Iris pigment epithelial cell (primary cell): ENCODE measurements at places on chromosomes 7 and 10.

GRCh38 chr7:140696680-140697446 lies at the start of gene NDUFB2:
Gene NDUFB2, plus strand, starts transcription at chr7:140696708. Its CDS starts 37 bp downstream, at chr7:140696745.
- peak; percentile 80 for DNase-seq

DNA sequence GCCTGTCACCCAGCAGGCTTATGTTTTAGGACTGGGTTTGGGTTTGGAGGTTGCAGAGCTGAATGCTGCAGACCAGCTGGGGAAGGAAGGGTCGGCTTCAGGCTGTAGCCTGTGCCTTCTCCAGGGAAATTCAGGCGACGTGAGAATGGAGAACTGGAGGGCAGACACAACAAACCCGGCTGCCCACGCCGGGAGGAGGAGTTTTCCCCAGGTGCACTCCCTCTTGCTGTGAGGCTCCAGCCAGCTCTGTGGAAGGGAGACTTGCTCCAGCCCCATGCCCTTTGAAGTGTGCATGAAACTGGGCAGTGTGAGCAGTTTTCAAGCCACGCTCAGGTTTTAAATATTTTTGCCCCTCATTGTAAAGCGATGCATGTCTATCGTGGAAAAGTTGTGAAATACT lies 279.1 kb downstream of the CCSER2 start:
- no peak for DNase-seq

GRCh38 chr7:139571651-139572050 lies 48.2 kb downstream of the CLEC2L start:
- DNase-seq, result no peak

- DNase-seq, result peak; percentile 10
Measured at GRCh38 chr10:130495891-130496636, 359.9 kb downstream of the GLRX3 start.

GRCh38 chr7:29161231-29161630 lies 14.9 kb upstream of the CPVL start:
- DNase-seq, result no peak

- peak; percentile 20 for DNase-seq
Measured at GRCh38 chr7:114409750-114410149, 4.9 kb upstream of the FOXP2 start.

- no peak for DNase-seq
Measured at GRCh38 chr10:108069096-108069495, 904.6 kb upstream of the SORCS1 start.

DNA sequence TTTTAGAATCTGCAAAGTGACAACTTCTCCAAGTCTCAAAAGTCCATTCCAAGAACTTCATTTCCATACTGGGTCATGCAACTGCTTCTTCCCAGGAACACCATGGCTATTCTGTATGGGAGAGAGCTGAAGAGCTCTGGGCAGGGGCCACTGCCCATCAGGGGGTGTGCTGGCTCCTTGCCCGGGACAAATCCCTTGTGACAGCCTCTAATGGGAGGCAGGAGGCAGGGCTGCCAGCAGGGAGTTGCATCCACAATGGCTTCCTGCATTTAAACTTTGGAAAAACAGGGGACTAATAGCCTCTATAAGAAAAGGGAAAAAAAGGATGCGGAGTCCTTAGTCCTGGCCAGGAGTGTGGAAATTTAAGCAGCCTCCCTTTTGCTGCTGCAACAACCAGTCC lies 18.4 kb upstream of the FRMD4A start:
- DNase-seq, result no peak

DNA sequence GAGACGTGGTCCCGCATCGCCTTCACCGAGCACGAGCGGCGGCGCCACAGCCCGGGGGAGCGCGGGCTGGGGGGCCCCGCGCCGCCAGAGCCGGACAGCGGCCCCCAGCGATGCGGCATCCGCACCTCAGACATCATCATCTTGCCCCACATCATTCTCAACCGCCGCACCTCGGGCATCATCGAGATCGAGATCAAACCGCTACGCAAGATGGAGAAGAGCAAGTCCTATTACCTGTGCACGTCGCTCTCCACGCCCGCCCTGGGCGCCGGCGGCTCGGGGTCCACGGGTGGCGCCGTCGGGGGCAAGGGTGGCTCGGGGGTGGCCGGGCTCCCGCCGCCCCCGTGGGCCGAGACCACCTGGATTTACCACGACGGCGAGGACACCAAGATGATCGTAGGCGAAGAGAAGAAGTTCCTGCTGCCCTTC lies 737 bp downstream of the CNNM2 start:
- DNase-seq, result no peak

DNA sequence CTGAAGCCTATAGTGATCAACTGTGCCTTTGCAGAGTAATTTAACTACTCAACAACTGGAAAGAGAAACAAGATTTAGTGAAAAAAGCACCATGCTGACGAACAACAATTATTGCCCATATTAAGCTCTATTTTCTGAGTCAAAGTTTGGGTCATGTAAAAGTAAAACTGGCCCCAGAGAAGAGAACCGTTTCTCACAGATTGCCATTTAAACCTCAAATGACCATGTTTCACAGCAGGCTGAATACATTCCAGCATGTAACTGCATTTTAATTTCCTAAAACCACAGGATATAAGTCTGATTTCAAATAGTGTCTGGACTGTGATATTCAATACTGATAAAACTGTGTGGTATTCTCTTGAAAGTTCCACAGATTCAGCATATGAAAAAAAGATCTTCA lies 140.7 kb downstream of the ATE1 start:
- DNase-seq, result no peak

DNA sequence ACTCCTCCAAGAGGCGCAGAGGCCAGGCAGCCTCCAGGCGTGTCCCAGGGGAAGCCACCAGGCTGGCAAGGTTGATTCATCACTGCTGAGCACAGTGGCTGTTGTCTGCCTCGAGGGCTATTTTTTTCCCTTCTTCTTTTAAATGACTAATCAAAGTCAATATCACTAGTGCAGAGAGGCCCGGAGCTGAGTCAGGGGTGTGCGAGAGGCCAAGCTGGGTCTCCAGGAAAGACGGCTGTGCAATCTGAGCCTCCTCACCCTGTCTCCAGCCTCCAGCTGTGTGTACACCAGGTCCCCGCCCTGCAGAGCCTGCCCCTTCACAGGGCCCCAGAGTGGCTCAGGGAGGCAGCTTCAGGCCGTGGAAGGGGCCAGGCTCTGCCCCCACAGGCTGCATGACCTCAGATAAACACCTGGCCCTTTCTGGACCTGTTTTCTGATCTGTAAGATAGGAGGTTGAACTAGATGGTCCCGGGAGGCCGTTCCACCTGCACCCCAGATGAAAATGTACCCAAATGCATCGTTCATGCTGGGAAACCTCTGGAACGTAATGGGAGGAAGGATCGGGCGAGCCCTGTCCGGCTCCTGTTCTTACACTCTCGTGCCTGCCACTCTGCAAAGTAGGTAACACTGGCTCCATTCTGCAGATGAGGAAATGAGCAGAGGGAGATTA lies 3.7 kb downstream of the STX1A start:
- DNase-seq, result peak; percentile 97

GRCh38 chr10:48520594-48520993 lies 84.3 kb downstream of the ARHGAP22 start:
- DNase-seq, result no peak

DNA sequence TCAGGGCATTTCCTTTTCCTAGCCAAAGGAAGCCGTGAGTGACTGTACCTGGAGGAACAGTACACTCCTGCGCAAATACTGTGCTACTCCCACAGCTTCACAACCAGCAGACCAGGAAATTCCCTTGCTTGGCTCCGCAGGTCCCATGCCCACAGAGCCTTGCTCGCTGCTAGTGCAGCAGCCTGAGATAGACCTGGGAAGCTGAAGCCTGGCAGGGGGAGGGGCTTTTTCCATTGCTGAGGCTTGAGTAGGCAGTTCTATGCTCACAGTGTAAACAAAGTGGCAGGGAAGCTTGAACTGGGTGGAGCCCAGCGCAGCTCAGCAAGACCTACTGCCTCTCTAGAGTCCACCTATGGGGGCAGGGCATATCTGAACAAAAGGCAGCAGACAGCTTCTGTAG lies 291.2 kb downstream of the HGF start:
- peak; percentile 18 for DNase-seq

GRCh38 chr7:47478926-47479711 lies 102.8 kb downstream of the TNS3 start:
- no peak for DNase-seq

DNA sequence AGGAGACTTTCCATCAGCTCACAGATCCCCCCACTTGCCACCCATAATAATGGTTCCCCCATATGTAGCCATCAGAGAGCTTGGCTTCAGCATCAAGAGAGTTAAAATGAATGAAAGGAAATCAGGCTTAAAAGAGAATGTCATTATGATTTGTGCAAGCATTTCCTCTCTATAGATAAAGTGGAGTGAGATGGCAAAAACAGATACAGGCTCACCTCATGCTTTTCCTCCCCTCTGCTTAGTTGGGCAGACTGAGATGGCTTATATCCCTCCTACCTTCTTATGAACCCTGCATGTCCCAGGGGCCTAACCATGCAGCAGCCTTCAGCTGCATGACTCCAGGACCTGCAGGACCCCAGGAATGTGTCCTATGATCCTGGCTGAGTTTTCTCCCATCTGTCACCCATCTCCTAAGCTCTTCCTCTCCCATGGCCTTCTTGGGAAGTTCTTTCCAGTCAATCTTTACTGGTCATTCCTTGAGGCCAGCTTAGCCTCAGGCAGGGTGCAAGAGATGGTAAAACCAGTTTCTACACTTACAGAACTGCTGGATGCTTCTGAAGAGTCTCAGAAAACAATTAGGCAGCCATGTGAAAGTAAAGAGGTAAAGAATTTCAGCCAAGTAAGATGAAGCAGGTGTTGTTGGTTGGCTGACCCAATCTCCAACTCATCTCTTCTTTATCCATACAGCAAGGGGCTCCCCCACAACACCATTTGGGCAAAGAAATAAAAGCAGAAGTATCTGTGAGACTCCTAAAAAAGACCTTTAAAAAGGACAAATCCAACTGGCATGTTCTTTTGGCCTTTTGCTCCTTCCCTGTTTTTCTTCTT lies 159.7 kb downstream of the RTKN2 start:
- DNase-seq, result no peak
